ENCODE measurements at places on chromosomes 3 and 15.

- no peak for DNase-seq
These were observed 7.4 kb downstream of the TTLL3 start for GRCh38 chr3:9817436-9817835.

DNA sequence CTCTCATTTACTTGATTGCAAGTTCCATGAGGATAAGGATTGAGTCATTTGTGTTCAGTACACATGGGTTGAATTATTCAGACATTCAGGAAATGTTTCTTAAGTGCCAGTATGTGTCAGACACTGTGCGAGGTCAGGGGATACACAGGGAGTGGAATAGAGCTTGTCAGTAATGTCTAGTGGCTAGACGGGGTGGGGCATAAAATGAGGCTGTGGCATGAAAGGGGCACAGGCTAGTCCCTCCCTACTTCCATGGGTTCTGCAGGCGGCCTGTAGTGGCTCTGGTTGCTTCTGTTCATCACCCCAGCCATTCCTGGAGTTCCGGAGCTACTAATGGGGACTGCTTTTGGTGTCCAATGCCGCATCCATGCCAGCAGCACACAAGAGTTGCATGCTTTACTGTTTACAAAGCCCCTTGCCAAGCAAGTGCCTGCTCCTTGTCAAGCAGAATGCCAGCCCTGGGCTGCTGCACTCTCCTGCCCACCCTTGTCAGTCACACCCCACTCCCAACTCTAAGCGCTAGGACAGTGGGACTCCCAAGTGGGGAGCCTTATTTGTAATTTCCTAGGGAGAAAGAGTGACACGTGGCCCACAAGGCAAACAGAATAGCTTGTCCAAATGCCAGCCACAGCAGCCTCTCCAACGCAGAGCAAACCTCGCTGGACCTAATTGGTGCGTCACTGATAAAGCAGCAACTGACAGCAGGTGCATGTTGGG, 70.8 kb downstream of the RAB11A start:
- DNase-seq: peak; percentile 13

GRCh38 chr3:46708401-46709156, 7.4 kb downstream of the TMIE start:
- DNase-seq: no peak

DNA sequence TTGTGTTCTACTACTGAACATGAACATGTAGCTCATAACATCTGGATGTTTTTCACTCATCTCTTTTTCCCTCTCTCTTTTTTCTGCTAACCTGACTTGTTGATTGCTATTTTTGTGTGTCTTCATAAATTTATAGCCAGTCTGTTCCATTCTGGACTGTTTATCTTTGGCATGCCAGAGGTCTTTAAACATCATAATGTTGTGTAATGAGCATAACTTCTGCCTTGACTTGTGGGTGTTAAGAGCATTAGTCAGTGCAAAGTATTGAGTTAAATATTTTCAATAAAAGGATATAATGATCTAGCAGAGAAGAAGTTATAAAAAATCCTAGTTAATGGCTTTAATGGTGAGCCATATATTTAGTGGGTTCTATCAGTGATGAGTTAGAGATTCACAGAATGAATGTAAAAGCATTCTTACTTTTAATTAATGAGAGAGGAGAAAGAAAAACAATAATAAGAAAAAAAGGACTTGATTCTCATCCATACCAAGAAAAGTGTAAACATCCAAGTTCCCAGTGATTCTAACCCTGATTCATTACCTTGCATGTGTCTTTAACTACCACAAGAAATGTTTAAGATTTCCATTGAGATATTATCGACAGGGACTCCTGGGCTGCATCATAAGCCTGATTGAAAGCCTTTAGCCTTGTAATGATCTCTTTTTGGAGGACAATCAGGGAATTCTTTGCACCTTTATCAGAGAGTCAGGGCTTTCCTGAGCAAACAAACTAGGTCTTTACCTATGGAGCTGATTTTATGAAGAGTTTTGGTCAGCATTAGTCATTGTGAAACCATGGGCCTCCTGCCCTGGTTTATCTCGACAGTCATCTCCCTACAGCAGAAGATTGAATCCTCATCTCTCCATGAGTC, 22.9 kb downstream of the MITF start:
- DNase-seq: no peak

- no peak for DNase-seq
These were observed 140.7 kb downstream of the IMPG2 start for GRCh38 chr3:101179637-101180036.

DNA sequence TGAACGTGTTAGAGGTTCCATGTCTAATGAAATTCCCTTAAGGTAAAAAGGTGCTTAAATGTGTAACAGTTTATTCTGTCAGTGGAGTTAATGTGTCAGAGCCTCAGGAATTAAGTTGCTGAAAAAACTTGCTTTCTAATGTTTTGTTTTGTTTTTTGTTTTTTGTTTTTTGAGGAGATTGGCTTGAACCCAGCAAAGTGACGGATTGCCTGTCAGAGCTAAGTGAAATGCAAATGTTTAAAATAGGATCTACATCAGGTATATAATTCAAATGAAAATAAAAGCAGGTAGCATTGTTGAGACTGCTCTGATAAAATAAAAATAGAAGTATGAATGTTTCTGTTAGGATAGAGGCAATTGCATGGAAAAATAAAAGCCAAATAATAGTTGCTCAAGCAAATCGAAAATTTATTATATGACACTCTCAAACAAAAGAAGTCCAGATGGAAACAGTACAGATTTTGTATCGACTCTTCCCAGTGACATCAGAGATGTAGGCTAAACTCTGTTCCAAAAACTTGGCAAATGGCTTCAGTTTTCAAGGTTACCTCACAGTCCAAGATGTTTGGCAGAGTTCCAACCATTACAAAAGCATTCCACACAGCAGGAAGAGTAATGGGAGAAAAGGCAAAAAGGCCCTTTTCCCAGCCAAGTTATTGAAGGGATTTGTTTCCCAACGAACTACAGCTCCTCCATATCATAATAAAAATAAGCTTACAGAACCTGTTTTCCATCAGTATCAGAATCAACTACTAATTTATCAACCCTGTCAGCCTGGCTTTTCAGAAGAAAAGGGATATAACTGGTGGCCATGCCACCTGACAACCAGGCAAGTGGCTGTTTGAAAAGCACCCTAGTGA, 291.0 kb downstream of the TBL1XR1 start:
- DNase-seq: no peak

- DNase-seq: no peak
These were observed 2.3 kb downstream of the B3GNT5 start for GRCh38 chr3:183255348-183255730.

- DNase-seq: no peak
These were observed 301.8 kb upstream of the PDZRN3 start for GRCh38 chr3:73926360-73927202.

- DNase-seq: no peak
These were observed 243.1 kb upstream of the LRRFIP2 start for GRCh38 chr3:37417297-37418082.

GRCh38 chr3:1717524-1717923, 381.1 kb upstream of the CNTN4 start:
- DNase-seq: no peak

- no peak for DNase-seq
These were observed 358.9 kb downstream of the RBMS3 start for GRCh38 chr3:29639578-29640290.

GRCh38 chr3:177887475-177887874, 648.8 kb upstream of the KCNMB2 start:
- no peak for DNase-seq

DNA sequence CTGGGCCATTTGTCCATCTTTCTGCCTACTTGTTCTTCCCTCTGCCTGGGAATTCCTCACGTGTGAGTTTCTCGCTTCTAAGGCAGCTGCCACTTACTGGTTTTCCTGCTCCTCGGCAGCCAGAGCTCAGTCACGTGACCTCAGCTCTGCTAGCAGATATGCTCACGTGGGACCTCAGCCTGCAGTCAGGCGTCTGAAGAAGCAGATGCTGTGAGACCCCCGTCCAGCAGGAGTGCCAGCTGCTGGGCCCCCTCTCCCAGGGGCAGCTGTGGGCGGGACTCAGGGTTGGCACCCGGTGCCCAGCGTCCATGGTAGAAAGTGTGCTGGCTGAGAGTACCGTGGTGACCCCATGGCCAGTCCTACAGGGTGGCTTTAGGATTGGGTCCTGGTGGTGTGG, 161.3 kb upstream of the TLE3 start:
- no peak for DNase-seq

- no peak for DNase-seq
These were observed 45.9 kb downstream of the ADAM10 start for GRCh38 chr15:58703610-58704009.

GRCh38 chr3:36312351-36312750, 68.0 kb upstream of the STAC start:
- DNase-seq: no peak

- DNase-seq: peak; percentile 31
These were observed 57.0 kb downstream of the IQSEC1 start for GRCh38 chr3:13016083-13016720.

DNA sequence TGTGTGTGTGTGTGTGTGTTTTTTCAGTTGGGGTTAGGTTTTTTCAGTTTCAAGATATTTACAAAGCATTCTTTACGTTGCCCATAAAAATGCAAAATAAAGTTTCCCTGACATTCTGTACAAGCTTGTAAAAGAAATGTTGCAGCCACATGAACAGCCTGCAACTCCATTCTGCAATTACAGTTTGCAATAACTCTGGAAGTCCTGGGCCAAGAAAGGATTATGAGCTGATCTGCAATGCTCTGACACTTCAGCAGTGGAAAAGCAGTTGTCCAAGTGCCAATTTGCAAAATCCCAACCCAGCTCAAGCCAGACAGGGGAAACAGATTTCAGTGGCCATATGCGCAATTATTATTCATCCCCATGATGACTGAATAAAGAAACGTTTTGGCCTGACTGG, 322.1 kb downstream of the MEX3B start:
- DNase-seq: no peak
